ENCODE measurements at places on chromosomes 6 and 20.

- no peak for DNase-seq
These were observed 303.6 kb upstream of the FERMT1 start for GRCh38 chr20:6426287-6426891.

GRCh38 chr6:37456126-37456525 lies 23.1 kb downstream of the CMTR1 start:
- DNase-seq, result peak; percentile 63

DNA sequence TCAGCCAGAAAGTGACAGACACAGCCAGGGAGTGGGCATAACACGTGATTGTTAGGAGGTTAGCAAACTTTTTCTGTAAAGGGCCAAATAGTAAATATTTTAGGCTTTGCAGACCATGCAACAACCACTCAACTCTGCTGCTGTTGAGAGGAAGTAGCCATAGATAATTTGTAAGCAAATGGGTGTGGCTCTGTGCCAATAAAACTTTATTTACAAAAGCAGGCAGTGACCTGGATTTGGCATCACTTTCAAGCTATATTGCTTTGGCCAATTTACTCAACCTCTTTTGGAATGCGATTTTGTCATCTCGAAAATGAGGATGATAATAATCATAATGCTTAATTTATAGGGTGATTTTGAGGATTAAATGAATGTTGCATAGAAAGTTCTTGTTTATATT lies 152.6 kb downstream of the TSHZ2 start:
- DNase-seq, result no peak

DNA sequence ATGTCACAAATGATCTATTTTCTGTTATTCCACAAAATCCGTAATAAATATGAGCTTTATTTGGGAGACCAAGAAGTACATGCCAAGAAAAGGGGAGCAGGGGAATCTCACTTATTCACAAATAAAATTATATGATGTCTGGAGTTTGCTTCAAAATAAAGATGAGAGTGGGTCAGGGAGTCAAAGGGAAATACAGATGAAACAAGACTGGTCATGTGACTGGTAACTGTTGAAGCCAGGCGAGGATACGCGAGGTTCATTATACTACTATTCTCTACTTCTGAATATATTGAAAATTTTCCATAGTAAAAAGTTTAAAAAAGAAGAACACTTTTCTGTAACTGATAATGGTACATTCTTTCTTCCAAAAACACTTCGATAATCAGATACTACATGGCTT lies 14.6 kb downstream of the EPB41L2 start:
- no peak for DNase-seq

DNA sequence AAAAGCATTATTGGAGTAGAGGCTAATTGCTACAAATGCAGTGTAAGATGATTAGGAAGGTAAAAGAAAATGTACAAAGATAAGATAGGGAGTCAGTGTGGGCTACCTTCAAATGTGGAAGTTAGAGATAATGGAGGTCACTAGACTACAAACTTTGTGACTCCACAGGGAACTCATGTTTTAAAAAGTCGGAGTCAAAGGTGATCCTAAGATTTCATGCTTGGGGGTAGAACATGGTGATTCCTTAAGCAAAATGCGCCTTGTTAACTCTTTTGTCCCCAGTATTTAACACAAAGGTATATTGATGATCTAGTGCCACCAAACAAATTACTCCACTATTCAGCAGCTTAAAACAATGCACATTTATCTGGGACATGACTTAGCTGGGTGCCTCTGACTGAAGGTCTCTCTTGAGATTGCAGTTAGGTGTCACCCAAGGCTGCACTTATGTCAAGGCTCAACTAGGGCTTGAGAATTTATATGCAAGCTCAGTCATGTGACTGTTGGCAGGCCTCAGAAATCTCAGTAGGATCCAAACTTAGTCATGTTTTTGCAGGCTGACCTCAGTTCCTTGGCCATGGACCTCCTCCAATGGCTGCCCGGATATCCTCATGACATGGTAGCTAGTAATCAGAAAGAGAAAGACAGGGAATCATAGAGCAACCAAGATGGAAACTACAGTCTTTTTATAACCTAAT lies 11.4 kb upstream of the SNX9 start:
- DNase-seq, result no peak

- peak; percentile 35 for DNase-seq
These were observed 65.1 kb downstream of the CBFA2T2 start for GRCh38 chr20:33554914-33555420.

DNA sequence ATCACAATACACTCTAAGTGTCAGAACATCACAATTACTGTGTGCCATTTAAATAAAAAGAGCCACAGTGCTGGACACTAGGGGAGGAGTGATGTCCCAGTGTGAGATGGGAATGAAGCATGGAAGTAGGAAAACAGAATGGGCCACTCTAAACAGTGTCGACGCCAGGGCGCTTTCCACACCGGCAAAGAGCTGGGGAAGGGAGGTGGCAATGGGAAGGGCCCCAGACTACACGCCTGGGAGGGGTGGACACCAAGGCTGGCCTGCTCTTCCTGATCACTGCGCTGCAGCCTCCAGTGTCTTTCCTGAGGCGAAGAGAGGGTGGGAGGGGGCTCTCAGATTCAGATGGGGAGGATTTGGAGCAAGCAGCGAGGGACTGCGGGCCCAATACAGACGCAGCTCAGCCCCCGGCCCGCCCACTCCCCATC lies 75.9 kb downstream of the ERMARD start:
- no peak for DNase-seq

DNA sequence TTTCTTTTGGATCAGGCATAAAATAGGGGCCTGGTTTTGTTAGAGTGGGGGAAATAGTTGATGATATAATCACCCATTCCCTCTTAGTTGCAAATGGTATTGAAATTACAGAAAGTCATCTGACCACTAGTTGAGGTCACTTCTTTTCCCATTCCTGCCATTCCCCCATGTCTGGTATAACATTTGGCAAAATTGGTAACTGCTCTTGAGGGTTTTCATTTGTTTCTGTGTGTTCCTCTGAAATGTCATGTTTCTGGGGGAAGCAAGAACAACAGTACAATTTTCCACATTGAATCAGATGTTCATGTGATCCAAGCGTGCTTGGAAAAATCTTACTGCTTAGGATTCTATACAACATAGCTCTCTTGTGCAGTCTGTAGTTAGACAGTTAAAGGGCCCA lies 7.3 kb downstream of the AIG1 start:
- no peak for DNase-seq

- DNase-seq, result no peak
These were observed 6.7 kb upstream of the IRF4 start for GRCh38 chr6:384898-385297.

GRCh38 chr6:134114918-134115714 lies 62.7 kb upstream of the SLC2A12 start:
- no peak for DNase-seq

GRCh38 chr6:163148451-163149278 lies 265.9 kb upstream of the QKI start:
- DNase-seq, result no peak

GRCh38 chr20:56513161-56514150 lies 11.1 kb upstream of the FAM209A start:
- no peak for DNase-seq

DNA sequence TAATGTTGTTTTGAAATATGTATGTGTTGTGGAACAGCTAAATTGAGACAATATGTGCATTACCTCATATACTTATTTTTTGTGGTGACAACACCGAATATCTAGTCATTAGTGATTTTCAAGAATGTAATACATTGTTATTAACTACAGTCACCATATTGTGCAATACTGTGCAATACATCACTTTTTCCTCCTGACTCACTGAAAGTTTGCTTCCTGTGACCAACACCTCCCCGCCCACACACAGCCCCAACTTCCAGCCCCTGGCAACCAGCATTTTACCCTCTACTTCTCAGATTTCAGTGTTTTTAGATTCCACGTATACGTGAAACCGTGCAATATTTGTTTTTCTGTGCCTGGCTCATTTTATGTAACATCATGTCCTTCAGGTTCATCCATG lies 627.9 kb downstream of the PRKN start:
- peak; percentile 60 for DNase-seq

- DNase-seq, result no peak
These were observed 110.9 kb downstream of the ARMC2 start for GRCh38 chr6:108958900-108959770.

- DNase-seq, result no peak
These were observed 14.2 kb downstream of the PRR18 start for GRCh38 chr6:166293731-166294584.

- no peak for DNase-seq
These were observed 7.9 kb downstream of the EPB41L1 start for GRCh38 chr20:36162272-36162966.

Measured in GM04504 (cell line).